ENCODE measurements at places on chromosomes 6 and 20.

DNA sequence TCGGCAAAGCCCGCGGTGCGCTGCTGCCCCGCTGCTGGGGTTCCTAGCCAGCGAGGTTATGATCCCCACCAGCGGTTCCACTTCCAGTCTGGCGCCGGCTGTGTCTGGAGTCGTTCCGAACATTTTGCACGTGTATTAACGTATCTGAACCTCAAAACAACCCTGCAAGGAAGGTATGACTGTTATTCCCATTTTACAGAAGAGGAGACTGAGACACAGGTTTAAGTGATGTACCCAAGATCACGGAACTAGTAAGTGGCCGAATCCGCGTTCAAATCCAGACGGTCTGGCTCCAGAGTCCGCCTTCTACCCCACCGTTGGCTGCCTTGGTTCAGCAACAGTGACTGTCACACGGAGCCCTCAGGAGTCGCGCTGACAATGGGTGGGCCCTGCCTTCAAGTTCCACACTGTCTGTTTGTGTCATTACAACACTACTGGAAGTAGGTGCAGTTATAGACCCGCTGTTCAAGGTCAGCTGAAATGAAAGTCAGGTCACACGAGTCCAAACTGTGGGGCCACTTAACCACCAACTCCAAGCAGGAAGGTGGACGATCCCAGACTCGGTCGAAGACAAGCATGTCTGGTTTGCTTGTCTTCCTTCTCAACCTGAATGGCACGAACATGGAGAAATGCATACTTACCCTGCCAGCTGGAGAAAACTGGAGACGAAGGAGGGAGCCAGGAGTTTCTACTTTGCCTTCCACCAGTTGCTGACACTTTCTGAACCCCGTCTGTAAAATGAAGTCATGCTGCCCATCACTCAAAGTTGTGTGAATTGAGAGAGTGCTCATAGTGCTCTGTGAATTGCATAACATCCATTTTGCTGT, 803 bp upstream of the SRXN1 start:
- no peak for DNase-seq

- DNase-seq, result no peak
These were observed 8.1 kb upstream of the CSE1L start for GRCh38 chr20:49037962-49038387.

DNA sequence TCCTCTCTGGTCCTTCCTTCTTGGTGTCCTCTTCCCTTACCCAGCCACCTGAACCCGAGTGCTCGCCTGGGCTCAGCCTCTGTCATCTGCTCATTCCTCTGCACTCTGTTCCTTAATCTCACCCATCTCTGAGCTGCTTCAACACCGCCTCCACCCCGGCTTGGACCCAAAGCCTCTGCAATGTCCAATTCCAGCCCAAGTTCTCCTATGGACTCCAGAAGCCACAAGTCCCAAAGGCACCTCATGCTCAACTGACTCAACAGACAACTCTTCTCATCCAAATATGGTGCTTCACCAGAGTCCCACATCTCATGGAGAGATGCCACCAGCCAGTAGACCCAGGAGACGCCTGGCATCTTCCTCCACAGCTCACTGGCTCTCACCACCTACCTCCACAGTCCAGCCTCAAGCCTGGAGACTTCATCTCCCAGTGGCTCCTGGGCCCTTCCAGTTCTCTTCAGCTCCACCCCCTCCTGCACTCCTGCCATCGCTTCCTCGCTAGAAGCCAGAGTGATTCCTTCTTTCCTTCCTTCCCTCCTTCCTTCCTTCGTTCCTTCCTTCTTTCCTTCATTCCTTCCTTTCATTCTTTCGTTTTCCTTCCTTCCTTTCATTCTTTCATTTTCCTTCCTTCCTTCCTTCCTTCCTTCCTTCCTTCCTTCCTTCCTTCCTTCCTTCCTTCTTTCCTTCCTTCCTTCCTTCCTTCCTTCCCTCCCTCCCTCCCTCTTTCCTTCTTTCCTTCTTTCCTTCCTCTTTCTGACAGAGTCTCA, 40.9 kb upstream of the NNAT start:
- DNase-seq, result no peak

GRCh38 chr20:25273541-25274358, 25.9 kb downstream of the PYGB start:
- no peak for DNase-seq

DNA sequence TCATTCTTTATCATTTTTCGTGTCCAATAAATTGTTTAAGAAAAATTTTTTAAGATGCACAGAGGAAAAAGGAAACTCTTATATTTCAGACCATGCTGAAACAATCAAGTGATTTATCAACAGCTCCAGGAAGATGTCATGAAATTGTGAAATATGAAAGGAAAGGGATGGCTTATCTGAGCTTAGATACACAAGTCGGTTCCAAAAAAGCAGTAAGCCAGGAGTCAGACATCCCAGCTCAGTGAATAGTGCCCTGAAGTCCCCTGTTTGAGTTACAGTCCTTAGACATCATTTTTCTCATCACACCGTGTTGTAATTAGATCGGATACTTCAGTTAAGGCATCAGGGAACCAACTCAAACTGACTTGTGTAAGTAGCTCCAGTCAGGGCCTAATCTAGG, 91.0 kb upstream of the SSTR4 start:
- no peak for DNase-seq

GRCh38 chr20:30284281-30284905, 973.1 kb upstream of the DEFB115 start:
- DNase-seq, result no peak

GRCh38 chr6:107272246-107272645, 156.9 kb upstream of the BEND3 start:
- DNase-seq, result no peak

- DNase-seq, result no peak
These were observed 313.2 kb downstream of the HDGFL1 start for GRCh38 chr6:22882581-22882980.

GRCh38 chr20:57570145-57570850, 9.4 kb downstream of the PCK1 start:
- no peak for DNase-seq

DNA sequence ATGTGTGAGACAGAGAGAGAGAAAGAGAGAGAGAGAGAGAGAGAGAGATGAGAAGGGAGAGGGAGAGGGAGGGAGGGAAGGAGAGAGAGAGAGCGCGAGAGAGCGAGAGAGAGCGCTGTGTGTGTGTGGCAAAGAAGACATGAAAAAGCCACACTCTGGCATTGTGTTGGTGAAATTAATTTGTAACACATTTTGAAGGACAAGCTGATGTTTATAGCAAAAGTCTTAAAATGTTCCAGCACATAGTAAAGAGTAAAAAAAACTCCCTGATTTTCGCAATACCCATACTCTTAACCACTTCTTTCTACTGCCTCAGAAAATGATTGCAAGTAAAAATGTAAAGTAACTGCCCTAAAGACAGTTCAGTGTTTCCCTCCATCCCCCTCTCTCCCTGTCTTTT, 56.7 kb downstream of the SLC22A1 start:
- DNase-seq, result no peak

All from kidney glomerular epithelial cell (primary cell).